ENCODE measurements at places on chromosomes 2 and 18.

DNA sequence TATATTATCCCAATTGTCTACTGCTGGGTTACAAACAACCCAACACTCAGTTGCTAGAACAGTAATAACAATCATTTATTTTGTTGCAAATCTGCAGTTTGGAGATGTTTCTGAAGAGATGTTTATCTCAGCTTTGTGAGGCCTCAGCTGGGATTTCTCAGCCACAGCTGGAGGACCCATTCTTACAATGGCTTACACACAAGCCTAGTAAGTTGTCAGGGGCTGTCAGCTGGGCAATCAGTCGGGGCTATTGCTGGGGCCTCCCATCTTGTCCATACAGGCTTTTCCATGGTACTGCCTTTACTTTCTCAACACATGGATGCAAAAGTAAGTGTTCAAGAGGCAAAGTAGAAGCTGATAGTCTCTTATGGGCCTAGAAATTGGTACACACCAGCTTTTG, 491.7 kb upstream of the NXPH2 start:
- ATAC-seq, result no peak

- ATAC-seq, result no peak
Measured at GRCh38 chr2:159792599-159792998, 5.4 kb downstream of the CD302 start.

DNA sequence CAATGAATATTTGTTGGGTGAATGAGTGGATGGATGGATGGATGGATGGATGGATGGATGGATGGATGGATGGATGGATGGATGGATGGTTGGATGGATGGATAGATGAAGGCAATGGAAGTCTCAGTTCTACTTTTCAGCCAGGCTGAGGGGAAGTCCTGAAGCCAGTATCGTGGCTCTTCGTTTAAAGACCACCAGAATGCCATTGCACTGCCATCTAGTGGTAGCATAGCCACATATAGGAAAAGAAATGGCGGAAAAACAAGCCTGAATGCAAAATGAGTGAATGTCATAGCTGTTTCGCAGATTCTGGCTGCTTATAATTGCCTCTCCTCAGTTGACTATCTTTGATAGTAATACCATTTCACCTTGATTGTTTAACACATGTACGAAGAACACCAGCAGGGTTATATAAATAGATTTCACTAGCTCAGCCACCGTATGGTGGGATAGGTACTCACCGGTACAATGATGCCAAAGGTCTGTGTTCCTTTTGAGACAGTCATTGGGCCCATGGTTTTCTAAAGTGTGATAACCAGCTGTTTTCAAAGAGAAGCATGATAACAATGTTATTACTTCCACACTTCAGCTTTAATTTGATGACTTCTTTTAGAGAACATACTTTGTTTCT, 62.3 kb upstream of the GREB1L start:
- ATAC-seq, result peak; percentile 51

DNA sequence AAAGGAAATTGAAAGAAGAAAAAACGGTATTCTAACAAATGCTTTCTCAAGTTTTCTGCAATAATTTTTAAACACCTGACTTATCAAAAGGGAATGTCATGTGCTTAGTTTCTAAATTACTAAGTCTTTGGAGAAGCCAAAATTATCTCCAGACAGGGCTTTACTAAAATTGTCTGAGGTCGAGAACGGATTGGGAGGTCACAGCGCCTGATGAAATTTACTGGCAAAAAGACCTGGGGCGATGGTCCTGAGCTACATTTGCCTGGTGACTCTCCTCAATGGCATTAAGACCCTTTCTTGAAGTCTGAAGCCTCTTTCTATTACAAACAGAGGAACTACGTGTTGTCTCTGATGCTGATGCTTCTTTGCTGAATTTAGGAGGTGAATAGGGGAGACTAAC, 291.8 kb upstream of the SESTD1 start:
- no peak for ATAC-seq

GRCh38 chr2:237558961-237559641, 7.3 kb upstream of the PRLH start:
- no peak for ATAC-seq

- no peak for ATAC-seq
Measured at GRCh38 chr18:44672506-44672905, 8.2 kb upstream of the SETBP1 start.

- ATAC-seq, result peak; percentile 36
Measured at GRCh38 chr2:196195302-196195701, 23.9 kb upstream of the STK17B start.

DNA sequence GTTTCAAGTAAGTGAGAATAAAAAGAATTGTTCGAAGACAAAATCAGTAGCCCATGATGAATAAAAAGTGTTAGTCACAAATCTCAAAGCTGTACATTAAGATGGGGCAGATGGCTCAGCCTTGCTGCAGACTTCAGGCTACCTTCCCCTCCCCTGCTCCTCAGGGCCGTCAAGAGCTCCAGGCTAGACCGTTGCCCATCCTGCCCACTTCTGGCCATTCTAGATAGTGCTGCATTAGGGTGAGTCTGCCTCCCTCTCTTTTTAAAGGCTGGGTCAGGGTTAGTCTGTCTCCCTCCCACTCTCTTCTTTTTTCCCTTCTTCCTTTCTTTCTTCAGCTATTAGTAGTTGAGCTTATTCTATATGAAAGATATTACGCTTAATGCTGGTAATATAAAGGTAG, 86.0 kb downstream of the MAPRE2 start:
- ATAC-seq, result no peak
